ENCODE measurements at places on chromosomes 1 and 21.

DNA sequence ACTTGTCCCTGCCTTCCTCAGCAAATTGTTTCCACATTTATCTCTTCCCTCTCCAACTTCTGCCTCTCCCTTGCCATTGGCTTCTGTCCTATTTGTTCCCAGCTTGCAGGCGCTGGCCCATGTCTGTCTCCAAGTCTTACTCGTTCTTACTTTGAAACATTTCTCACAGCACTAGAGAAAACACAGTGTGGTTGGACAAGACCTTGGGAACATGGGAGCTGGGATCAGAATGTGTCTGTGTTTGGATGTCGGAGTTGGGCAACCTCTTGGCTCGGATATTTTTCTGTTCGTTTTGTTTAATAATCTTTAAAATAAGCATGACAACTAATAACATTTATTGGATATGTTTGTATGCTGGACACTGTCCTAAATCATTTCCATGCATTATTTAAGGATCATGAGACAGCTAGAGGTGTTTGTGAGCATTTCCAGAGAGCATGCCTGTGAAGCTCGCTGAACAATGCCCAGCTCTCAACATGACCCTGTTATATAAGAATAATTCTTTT is 5.9 kb upstream of the BRWD1 start:
- no peak for DNase-seq

DNA sequence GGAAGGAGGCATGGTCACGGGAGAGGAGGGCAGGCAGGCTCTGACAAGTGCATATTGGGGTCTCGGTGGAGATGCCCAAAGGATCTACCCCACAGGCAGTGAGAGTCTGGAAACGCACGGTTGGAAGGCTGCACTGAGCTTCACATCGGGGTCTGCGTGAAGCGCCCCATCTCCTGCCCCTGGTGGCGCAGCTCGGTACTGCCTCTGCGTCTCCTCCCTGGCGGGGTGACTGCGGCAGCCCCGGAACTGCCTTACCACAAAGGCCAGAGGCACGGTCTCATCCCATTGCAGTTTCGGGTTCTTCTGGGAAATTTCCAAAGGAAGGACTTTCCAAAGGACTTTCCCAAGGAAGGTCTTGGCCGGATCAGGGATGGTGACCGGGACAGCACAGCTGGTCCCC is 69.2 kb upstream of the AJAP1 start:
- DNase-seq: no peak

GRCh38 chr1:30756545-30757351 is 826 bp downstream of the LAPTM5 start:
- peak; percentile 92 for DNase-seq

- DNase-seq: no peak
Observed at GRCh38 chr1:167128261-167129227, 34.7 kb downstream of the STYXL2 start.

DNA sequence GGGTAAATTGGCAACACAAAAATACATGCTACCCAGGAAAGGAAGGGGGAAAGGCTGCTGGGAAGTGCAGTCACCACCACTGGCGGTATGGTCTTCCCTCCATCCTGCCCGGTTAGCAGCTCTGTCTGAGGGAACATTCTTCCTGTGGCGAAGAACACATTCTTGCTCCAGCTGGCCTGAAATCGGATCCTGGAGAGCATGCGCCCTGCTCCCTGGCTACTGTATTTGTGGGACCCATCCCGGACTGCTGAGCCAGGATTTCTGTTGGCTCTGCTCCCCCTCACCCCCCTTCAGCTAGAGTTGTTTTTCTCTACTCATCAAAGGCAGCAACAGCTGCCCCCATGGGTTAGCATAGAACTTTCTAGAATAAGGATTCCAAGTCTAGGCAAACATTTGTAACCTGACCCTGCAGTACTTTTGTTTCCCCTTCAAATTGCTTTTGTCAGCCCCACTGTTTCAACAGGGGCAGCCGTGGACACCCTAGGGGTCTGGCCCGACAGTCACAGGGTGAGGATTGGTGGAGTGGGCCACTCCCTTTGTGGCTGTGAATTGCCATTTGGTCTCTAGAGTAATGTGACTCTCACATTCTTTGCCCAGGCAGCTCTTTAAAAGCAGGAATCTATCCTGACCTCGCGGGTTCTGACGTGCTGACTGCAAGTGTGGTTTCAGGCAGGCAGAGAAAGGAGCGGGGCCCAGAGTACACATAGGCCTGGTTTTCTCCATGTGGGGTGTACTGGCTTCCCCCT is 157.7 kb downstream of the TOMM20 start:
- peak; percentile 92 for DNase-seq

DNA sequence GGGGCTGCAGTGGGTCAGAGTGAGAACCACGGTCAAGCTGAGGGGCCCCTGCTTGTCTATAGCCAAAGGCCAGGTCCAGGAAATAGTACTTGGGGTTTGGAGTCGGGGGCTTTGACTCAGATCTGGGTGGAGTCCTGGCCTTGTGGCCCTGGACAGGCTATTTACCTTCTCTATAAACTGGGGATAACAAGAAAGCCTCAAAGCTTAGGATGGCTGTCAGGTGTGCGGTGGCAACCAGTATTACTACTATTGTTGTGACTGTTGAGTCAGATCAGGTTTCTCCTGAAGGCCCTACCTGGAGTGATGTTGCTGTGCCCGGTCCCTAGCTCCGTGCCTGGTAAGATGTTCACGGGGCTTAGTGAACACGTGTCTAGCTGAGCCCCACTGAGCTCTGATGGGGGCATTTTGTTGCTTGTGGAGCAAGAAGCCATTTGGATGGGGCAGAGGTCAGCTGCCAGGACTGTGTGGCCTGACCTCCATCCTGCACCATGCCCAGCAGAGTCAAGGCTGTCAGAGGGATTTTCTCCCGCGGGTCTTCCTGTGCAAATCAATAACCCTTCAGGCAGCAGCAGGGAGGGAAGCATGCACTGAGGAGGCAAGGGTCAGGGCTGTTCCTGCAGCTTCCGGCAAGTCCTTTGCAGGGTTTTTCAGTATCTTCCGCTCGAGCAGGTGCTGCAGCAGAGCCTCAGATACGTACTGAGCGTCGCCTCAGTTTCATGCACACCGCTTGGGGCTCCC is 170.3 kb downstream of the CAMTA1 start:
- DNase-seq: no peak

- no peak for DNase-seq
Observed at GRCh38 chr21:31872072-31872451, 758 bp upstream of the HUNK start.

DNA sequence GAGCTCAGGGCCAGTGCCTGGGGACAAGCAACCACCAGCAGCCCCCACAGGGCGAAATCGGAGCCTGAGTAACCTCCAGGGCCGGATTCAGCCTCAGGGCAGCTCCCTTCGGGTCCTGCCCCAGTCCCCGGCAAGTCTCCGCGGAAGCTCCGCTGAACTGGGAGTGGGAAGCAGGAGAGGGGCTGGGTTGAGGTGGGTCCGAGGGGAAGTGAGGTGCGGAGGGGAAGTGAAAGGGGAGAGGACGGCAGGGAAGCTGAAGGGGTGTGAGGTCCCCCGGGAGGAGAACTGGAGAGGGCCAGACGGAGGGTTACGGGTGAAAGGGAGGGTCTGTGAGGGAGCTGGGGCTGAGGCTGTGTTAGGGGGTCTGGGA is 560 bp downstream of the PADI2 start:
- no peak for DNase-seq
